Activated CD4-positive, alpha-beta memory T cell treated with anti-CD3 and anti-CD28 coated beads, Interleukin-2, amount 10 ng/mL, durations not matched to agents 7 days and 5 days (primary cell): ENCODE measurements at places on chromosomes 2 and 18. TPM values are rescaled to one million over a fixed set of nuclear protein-coding genes. Genes with fewer than 3 reads are reported as not detected.

The ALKAL2 gene
- not detected for total RNA-seq

DNA sequence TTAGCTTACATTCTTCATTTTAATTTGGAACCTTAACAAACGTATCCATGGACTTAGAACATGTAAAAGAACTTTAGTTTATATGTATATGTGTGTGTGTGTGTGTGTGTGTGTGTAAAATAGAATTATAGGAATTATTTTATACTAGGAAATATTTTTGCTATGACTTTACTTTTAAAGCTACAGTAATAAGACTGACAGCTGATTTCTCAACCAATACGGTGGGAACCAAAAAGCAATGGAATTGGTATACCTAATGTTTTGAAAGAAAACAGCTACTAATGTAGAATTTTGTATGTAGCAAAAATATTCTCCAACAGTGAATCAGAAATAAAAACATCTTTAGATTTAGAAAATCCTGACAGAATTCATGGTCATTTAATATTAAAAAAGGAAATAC, 146.5 kb upstream of the ARL4C start:
- no peak for DNase-seq

DNA sequence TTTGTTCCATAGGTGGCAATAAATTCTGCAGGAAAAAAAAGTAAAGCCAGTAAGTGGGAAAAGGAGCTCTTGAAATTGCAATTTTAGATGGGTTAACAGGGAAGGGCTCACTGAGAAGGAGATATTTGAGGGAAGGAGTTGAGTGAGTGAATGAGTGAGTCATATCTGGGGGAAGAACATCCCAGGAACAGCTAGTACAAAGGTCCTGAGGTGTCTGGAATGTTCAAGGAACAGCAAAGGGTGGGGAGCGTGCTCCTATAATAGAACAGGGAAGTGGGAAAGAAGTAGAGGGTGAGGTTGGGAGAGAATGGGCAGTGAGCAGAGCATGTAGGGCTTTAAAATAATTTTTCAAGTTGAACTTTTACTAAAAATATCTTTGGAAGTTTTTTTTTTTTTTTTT, 68.0 kb upstream of the PSME4 start:
- no peak for DNase-seq

DNA sequence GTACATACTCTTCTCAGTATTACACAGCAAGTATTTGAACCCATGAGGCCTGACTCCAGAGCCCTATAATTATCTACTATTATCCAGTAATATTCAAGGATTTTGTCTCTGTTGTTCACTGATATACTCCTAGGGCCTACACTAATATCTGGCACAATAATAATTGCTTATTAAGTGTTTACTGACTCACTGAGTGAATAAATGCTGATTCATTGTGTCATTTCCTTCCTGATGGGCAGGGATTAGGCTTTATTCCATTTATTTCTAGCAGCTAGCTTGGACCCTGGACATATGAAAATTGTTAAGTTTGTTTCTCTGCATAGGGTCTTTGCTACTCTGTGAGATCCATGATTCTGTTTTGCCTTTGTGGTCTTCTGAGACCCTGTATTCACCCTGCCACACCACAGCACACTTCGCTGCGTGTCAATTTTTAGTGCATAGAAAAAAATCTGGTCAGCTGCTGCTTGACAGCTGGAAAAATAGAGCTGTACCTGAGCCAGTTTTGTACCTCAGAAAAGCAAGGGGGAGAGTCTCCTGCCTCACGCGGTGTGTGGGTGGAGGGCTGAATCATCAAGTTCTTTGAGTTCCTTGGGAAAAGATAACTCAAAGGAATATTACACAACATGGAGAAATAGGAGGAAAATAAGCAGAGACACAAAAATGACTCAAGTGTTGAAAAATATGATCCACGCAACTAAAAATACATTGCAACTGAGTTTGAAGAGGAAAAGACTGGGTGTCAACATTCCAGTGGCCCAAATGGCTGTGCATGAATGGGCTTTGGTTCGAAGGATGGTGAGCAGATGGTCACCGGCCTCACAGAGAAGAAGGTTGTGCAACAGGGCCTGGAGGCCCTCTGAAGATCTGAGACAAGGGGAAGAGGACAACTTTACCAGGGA, 18.9 kb upstream of the DPP4 start:
- DNase-seq, result no peak

DNA sequence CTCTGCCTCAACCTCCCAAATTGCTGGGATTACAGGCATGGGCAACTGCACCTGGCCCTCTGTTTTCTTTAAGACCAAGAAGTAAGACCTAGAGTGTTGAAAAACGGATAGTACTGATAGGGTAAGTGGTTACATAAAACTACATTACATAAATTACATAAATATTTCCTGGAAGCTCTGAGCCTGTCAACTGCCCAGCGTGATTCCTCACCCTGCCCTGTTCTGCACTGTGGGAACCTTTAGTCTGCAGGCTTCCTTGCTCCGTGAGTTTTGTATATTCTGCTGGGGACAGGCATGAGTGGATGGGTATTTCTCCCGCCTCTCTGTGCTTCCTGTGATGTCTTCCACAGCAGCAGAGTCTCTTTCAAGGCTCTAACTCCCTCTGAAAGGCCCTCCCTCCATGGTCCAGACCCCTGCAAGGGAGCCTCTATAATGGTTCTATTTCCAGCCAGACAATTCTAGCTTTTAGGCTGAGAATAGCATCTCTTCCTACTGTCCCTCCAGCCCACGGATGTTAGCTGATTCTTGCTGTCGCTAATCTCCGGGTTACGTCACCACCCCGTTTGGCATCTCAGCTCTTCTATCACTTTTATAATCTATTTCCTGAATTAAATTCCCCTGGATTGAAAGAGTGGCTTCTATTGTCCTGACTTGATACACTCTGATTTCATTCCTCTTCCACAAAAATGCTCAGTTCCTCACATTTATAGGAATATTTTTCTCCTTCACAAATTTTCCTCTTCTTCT, 49.5 kb upstream of the PLEKHM3 start:
- DNase-seq, result no peak

DNA sequence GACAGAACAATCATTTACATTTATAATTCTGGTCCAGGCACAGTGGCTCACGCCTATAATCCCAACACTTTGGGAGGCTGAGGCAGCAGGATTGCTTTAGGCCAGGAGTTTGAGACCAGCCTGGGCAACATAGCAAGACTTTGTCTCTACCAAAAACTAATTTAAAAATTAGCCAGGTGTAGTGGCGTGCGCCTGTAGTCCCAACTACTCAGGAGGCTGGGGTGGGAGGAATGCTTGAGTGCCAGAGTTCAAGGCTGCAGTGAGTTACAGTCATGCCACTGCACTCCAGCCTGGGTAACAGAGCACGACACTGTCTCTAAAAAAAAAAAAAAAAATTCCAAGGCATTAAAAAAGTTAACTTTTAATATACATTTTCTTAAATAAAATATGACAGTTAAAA, 88.1 kb downstream of the PLEKHM3 start:
- no peak for DNase-seq

DNA sequence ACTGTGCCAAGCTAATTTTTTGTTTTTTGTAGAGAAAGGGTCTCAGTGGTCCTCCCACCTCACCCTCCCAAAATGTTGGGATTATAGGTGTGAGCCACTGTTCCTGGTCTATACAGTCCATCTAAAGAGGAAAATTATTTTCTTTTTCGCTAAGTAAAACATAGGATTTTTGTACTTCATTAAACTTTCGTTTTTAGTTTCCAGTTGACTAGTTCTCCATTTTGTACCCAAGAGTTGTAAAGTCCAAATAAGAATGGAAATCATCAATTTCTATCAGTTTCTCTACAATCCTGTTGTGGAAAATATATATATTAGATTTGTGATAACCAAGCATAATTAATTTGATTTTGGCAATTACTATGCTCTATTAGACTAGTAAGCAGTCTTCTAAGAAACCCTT, 156.4 kb downstream of the BABAM2 start:
- no peak for DNase-seq

The L3MBTL4 gene
- total RNA-seq, result not detected

The UGP2 gene
- 180 TPM for total RNA-seq

DNA sequence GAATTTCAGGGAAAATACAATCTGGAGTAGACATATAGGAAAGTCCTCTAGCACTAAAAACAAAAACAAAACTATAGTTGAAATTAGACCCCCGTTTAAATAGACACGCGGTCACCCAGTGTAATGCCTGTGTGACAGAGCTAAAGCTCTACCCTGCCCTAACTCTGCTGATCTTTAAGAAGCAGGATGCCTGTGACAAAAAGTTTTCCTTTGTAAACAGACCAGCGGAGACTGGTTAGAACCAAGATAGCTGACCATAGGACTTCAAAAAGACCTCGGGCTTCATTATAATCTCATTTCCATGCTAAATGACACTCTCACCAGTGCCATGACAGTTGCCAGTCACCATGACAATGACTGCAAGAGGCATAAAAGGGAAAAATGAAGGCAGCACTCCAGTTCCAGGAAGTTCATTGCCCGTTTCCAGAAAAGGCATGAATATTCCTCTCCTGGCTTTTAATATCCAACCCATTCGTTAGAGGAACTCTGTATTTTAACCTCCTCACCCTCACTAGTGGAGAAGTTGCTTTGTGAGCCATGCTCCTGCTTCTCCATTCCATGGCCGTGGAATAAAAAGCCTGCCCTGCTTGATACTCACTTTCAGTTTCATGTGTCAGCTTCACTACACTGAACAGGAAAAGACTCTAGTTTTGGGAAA, 157.2 kb upstream of the COPS8 start:
- DNase-seq, result no peak

The GATA6 gene
- not detected for total RNA-seq

- no peak for DNase-seq
Observed at GRCh38 chr2:80054346-80054675, 250.2 kb downstream of the LRRTM1 start.

- DNase-seq, result no peak
Observed at GRCh38 chr2:50650403-50650810, 381.5 kb downstream of the NRXN1 start.

The TMBIM1 gene
- total RNA-seq, result 107 TPM

- DNase-seq, result no peak
Observed at GRCh38 chr2:165074884-165075283, 119.6 kb upstream of the SLC38A11 start.

The SALL3 gene
- not detected for total RNA-seq

The TSPYL6 gene
- not detected for total RNA-seq

DNA sequence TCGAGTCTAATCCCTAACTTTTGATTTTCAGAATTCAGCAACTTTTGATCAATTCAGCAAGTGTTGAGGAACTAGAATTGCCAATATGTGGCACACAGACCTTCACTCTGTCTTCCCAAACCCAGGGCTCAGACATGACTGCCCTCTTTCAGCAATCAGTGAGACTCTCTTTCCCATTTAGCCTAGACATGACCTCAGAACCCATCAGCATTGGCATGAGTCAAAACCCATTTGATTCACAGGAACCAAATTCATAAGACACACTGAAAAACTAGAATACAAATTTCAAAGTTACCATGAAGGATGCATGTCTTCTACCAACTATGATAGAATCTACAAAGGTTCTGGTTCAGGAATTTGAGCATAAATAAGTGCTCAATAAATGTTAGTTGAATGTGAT, 113.6 kb upstream of the MAP3K20 start:
- DNase-seq, result no peak

The DYNAP gene
- not detected for total RNA-seq

GRCh38 chr2:468648-469336, 180.9 kb upstream of the ALKAL2 start:
- DNase-seq, result no peak

The DUSP11 gene
- 29.6 TPM for total RNA-seq

The OTOS gene
- total RNA-seq, result not detected

GRCh38 chr2:58633613-58634365, 392.7 kb upstream of the FANCL start:
- DNase-seq, result no peak

DNA sequence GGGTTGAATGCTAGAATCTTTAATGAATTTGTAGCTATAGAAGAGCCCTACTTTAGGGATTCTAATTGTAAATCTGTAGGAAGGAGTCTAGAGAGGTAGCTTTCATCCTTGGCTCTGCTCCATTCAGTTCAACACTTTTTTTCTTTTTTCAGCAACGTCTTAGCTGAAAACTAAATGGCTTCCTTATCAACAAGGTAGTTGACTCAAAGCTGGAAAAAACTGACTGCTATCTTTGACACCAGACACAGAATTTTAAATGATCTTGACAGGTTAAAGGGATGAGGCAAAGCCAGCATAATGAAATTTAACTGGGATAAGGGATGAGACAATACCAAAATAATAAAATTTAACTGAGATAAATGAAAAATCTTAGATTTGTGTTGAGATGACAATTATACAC, 54.9 kb downstream of the TMEFF2 start:
- DNase-seq, result no peak

The DNER gene
- not detected for total RNA-seq

- DNase-seq, result no peak
Observed at GRCh38 chr2:134206573-134206972, 47.3 kb upstream of the MGAT5 start.

DNA sequence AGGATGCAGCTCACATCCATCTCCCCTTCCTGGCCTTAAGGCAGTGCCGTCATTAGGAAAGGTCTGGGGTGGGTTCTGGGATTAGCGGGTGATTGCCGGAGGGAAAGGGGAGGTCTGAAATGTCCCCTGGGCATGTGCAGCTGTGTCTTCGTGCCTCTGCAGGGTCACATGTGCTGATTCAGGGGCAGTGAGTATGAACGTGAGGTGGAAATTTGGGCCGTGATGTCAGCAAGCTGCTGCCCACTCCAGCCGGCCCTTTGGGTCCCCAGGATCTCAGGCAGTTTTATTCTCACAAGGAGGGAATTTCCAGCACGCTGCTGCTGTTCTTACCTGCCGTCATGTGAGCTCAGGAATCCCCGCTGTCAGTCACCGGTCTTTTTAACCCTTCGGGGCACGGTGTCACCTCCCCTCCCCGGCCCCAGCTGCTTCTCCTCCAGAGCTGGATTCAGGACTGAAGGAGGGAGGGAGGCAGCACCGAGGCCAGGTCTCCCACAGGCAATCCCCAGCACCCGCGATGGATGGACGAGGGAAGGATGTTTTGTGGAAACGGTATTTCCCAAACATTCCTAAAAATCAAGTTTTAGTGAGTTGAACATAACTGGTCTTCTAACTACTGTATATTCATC, 23.5 kb downstream of the GPR35 start:
- peak; percentile 13 for DNase-seq

DNA sequence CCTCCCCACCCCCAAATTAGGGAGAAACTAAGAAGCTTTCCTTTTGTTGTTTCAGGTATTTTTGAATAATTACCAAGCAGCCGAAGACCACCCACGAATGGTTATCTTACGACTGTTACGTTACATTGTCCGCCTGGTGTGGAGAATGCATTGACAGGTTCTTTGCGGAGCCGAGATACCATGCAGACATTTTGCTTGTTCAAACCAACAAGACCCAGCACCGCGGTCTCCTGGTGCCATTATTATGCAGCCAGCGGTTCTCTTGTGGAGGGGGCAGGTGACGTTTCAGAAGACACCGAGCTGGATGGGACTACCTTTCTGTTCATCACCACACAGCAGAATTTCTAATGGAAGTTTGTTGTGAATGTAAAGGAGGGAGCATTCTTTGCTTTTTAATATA, 43.4 kb downstream of the BCL2L11 start:
- no peak for DNase-seq

The IL36RN gene
- total RNA-seq, result not detected
